ENCODE measurements at places on chromosomes 2 and 18.
A peak's percentile ranks its signal among the peaks of the same experiment; 100 is the strongest.

DNA sequence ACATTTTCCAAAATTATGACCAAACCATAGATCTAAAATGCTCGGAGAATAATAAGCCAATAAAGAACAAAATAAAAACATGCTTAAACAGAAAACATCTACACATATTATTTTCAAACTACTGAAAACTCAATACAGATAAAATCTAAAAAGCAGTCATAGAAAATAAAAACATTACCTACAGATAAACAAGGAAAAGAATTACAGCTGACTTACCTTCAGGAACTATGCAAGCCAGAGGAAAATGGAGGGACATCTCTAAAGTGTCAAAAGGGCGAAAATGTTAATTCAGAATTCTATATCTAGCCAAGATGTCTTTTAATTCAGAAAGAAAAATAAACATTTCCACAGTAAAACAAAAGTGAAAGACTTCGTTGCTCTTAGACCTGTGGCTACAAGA lies 112.9 kb upstream of the GYPC start:
- no peak for DNase-seq

DNA sequence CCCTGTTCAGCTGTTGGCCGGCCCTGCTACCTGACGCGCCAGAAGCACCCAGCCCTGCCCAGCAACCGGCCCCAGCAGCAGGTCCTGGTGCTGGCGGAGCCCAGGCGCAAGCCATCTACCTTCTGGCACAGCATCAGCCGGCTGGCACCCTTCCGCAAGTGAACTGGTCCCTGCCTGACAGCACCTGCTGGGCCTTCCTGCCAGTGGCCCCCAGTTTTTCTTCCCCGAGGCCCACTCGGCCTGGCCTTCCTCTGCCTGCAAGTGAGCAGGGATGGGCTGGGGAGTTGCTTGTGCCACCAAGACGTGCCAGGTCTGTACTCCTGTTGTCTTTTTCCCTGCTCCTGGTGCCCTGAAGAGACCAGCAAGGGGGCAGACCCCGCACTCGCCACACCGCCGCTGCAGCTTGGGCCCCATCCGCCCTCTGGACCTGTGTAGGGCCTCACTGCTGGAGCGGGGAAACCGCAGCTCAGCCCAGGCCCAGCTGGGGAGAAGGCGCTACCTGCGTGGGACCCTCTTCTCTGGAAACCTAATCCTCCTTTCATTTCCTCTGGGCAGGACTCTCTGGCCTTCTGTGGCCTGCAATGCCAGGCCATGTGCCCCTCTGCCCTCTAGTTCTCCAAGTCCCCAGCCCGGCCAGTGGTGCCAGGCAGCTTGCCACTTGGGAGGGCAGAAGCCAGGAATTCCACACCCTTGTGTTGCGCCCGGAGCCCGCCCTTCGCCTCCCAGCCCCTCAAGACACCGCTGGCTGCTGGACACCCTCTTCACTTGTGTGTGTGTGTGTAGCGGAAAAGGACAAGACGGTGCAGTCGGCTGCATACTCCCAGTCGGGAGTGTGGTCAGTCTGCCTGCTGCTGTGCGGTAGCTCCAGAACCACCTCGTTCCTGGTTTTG lies 47.0 kb downstream of the FAM168B start:
- DNase-seq, result no peak

- DNase-seq, result no peak
These were observed 5.5 kb upstream of the RMDN2 start for GRCh38 chr2:37919631-37920032.

DNA sequence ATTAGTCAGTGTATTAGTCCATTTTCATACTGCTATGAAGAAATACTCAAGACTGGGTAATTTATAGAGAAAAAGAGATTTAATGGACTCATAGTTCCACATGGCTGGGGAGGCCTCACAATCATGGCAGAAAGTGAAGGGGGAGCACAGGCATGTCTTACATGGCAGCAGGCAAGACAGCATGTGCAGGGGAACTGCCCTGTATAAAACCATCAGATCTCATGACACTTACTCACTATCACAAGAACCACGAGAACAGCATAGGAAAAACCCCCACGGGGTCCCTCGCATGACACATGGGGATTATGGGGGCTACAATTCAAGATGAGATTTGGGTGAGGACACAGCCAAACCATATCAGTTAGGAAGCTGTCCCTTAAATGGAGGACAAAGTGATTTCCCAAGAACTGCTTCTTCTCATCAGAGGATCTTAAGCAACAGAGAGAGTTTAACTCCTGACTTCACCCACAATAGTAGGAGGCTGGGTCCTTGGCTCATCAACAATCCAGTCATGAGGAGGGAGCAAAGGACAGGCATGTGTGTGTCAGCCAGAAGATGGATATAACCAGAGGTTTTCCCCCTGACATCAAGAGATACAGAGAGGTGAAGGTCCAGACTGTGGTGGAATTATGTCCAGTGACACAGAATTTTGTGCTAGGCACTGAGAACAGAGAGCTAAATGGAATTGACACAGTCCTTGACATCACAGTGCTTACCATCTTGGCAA lies 203.8 kb upstream of the SH3BP4 start:
- DNase-seq, result no peak

GRCh38 chr18:28161608-28162599 lies 15.0 kb downstream of the CDH2 start:
- DNase-seq, result peak; percentile 70

- DNase-seq, result no peak
These were observed 1137.4 kb upstream of the FAM98A start for GRCh38 chr2:34736482-34736881.

- DNase-seq, result no peak
These were observed 43.2 kb downstream of the LAMA3 start for GRCh38 chr18:23732439-23732838.

GRCh38 chr2:14398641-14399040 lies 233.9 kb upstream of the LRATD1 start:
- no peak for DNase-seq

DNA sequence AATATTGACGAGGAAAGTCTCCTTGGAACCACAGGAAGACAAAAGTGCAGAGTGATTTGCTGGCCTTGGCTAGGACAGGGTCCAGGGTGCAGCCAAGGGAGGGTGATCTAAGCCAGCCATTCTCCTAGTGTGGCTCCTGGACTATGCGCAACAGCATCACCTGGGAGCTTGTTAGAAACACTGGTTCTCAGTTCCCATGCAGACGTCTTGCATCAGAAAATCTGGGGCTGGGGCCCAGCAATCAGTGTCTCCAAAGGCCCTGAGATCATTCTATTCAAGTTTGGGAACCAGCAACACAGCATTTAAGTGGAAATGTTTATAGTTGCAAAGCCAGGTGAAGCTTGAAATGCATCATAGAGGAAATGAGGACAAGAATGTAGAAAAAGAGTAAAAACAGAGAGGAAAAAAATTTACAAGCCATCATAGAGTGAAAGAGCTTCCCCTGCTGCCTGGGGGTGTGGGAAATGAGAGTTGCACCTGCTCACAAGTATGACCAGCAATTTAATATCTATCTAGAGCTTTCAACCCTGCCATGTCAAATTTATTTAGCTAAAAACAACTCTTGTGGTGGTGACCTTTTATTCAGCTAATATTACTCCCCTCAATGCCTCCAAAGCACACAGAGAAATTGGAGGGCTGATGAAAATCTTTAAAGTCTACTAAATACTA lies 54.4 kb upstream of the SEC11C start:
- DNase-seq, result no peak

GRCh38 chr2:144426355-144426754 lies 93.6 kb downstream of the ZEB2 start:
- DNase-seq, result no peak

- no peak for DNase-seq
These were observed 171.4 kb downstream of the ZNF804A start for GRCh38 chr2:184769686-184770085.

DNA sequence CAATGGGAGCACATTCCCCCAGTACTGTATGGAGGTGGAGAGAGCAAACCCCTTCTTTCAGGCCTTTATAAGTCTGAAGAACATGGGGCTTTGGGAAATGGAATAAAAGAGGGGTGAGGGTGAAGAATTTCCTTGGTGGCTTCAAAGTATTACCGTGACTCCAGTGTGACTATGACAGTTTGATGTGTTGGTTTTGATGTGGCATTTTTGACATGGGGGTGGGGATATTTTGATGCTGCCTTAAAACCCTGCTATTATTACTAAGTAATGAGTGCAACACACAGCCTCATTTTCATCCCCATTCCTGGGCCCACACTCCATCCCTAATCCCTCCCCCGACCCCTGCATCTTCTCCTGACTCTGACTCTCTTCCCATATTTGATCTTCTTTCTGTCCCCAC lies 23.6 kb downstream of the QPCT start:
- DNase-seq, result no peak

GRCh38 chr2:227802882-227803281 lies 10.8 kb upstream of the CCL20 start:
- DNase-seq, result no peak

- no peak for DNase-seq
These were observed 46.7 kb upstream of the LRRTM1 start for GRCh38 chr2:80351231-80351630.

DNA sequence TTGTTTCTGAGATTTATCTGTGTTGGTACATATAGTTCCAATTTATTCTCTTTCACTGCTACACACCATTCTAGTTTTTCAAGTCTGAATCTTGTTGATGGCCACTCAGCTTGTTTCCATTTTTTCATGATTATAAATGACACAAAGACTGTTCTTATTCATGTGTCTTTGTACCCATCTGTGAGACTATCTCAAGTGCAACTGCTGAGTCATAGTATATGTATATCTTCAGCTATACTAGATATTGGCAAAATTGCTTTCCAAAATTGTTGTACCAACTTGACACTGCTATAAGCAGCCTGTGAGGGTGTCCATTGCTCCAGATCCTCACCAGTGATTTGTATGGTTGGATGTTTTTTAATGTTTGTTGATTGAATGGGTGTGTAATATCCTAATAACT lies 37.2 kb upstream of the RTN4 start:
- DNase-seq, result no peak

DNA sequence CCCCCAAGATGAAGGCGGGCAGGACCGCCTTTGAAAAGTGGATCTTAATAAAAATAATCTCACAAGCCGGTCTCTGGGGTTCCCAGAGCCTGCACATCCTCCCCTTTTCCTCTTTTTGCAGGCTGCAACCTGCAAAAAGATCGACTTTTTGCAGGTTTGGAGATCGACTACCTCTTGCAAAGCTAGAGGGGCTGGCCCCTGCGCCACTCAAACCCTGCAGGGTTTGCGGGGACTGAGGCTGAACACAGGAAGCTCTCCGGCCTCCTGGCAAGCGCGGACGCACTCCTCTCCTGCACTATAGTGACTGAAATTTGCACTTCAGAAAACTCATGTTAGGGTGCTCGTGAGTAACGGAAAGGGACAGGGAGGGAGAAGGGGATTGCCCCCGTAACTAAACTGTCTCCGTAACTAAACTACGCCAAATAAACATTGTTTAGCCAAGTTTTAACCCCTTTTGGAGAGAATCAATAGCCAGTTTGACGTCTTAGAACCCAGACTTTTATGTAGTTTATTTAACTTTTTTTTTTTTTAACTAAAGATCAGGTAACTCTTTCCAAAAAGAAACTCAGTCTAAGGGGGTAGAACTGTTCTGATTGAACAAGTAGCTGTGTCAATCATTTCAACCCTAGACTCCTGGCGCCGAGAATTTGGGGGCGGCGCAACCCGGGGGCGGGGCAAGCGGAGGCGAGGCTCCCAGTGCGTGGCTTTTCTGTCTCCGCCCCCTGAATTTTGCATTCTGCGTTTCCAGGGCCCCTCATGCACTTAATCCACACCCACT lies 2.5 kb downstream of the IGFBP5 start:
- peak; percentile 77 for DNase-seq

GRCh38 chr2:199465390-199465789 lies 7.7 kb upstream of the SATB2 start:
- no peak for DNase-seq

DNA sequence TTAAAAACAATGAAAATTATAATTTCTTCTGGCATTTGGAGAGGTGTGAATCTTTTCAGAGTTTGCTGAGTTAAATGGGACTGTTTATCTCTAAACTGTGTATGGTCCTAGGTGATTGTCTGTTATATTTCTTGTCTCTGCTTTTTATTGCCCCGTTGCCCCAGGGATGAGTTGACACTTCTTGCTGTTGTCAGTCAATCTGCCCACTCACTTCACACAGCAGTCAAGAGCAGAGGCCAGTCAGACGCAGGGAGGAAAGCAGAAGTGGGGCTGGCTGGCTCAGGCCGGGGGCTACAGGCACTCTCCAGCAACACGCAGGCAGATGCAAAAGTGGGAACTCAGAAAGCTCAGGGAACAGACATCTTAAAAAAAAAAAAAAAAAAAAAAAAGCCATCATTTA lies 365.2 kb downstream of the CLIP4 start:
- DNase-seq, result no peak

DNA sequence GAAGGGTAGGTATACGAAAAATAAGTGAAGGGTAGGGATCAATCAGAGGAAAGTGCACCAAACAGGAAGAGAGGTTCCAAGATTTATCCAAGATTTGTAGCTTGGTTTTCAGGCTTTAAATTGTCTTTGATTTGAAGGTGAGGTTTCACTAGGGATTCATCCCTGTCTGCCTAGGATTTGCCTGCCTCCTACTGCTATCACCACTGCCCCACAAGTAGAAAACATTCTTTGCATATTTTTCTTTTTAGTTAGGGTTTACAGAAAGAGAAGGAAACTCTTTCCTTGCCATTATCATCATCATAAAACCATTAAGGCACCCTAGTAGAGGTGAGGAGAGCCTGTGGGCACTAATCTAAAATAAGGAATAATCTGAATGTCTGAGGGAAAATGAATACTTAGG lies 45.8 kb upstream of the TANC1 start:
- DNase-seq, result peak; percentile 41

DNA sequence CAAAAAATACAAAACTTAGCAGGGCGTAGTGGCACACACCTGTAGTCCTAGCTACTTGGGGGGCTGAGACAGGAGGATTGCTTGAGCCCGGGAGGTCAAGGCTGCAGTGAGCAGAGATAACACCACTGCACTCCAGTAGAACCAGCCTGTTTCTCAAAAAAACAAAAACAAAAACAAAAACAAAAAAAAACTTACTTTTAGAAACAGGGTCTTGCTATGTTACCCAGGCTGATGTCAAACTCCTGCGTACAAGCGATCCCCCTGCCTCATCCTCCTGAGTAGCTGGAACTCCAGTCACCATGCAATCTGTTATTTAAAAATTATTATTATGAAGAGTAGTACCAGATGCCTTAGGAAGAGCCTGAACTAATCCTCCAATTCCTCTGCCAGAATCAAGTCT lies 35.0 kb upstream of the GLI2 start:
- DNase-seq, result no peak

DNA sequence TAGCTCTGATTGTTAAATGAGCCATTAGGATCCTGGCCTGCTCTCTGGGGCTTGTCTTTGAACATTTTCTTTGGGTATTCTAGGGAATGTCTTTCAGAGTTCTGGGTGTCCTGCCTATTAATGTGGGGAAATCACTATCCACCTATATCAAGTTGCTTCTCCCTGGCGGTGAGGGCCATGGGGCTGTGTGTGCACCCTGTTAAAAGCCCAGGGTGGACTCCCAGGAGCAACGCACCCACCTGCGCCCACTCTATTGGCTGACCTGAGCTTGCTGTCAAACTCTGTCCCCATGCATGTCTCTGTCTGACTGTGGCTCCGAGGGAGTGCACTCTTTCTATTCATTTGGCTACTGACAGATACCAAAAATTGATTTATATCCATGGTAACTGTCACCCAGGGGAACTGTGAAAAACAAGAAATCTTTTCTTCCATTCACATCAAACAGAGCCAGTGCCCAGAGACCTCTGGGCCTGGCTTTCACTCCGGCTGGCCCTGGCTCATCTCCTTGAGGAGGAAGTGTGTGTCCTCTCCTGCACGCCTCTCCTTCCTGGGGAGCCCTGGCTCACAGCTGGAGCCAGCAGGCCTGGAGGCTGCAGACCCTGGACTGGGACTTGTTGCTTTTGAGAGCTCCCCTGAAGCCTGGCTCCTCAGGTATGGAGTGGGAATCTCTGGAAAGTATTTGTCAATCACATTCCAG lies 10.5 kb upstream of the TOGARAM2 start:
- no peak for DNase-seq
